ENCODE measurements at places on chromosomes 3 and 15.

DNA sequence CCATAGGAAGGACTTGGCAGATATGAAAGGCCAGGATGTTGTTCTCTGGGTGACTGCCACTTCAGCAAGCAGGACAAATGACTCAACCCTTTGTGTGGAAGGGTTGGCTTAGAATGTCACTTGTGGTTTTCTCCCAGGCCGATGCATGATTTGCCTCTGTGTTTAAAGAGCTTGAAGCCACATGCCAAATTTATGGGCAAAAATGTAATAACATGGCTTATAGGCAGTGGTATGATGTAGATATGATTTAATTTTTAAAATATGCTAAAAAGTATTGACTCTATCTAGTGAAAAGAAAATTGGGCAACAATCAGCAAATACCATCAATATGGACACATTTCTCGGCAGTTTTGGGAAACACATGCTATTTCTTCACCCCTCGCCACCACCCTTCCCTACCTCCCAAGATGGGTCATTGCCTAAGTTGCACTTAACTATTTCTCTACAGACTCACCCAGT is 114.6 kb downstream of the CYP19A1 start:
- no peak for DNase-seq

DNA sequence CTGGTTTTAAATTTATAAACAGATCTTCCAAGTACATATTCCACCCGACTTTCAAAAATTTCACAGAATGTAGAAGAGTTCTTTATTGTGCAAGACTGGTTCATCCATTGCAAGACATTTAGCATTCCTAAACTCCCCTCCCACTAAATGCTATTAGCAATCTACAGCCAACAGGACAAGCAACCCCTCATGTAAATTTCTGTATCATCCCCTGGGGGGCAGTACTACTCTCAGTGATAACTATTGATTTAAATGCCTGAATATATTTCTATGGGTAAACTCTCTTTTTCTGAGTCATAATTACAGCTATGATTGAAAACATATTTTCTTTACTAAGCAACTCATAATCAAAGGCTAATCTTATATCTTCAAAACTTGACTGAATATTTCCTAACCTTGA is 10.7 kb upstream of the SLC15A2 start:
- DNase-seq = no peak

- DNase-seq = peak; percentile 4
These were observed 617.5 kb downstream of the ZPLD1 start for GRCh38 chr3:103052236-103052830.

- no peak for DNase-seq
These were observed 41.7 kb downstream of the GPR176 start for GRCh38 chr15:39878406-39878785.

DNA sequence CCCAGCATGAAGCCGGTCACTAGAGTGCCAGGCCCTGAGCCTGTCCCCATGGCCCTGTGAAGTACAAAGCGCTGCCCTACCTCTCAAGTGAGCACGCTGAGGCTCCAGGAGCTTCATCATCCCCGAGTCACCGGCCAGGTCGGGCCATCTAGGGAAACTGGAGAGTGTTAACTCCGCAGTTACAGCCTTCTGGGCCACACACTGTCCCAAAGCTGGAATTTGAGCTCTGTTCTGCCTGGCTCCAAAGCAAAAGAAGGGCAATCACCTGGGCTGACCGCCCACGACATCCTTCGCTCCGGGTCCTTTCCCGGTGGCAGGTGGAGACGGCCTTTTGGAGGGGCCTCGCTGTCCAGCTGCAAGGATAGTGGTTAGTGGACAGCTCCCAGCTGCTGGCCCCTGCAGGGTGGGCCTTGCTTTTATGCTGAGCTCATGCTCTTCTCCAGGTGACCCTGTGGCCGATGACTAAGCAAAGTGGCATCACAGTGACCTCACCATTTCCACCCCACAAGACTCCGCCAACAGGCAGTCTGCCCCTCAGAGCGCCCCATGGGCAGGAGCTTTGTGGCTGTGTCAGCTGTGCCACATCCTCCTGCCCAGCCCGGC is 3.5 kb upstream of the MUC4 start:
- no peak for DNase-seq

- DNase-seq = no peak
These were observed 36.0 kb upstream of the EOMES start for GRCh38 chr3:27758083-27758482.

DNA sequence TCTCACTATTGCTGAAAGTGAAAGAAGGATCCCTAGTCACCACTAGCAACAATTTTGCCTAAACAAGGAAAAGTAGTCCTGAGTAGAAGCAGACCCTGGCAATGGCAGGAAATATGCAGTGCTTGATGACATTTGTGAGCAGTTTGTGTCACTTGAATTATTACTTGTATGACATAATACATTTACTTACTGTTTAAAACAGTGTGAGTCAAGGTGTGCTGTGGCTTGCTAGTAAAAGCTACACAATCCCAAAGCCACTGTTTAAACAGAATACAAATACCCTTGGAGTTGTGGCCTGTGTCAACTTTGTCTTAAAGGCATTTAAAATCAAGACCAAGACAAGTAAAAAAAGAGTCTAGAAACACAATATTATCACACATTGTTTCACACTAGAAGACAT is 775.4 kb downstream of the ROBO1 start:
- no peak for DNase-seq

DNA sequence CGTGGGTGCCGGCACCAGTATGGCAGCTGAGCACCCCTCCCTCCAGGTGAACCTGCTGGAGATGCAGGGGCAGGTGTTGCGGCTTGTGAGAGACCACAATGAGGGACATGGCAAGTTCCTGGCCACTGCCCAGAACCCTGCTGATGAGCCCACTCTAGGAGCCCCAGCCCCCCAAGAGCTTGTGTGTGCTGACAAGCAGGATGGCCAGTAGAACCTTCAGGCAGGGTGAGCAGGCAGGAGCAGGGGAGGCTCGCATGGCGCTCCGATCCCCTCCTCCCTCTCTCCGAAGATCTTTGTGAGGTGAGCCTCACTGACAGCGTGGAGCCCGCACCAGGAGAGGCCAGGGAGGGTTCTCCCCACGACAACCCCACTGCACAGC is 29.8 kb downstream of the NGRN start:
- peak; percentile 31 for DNase-seq

- DNase-seq = no peak
These were observed 231.2 kb upstream of the ADAMTS9 start for GRCh38 chr3:64918989-64919388.

- no peak for DNase-seq
These were observed 1.1 kb upstream of the CFAP100 start for GRCh38 chr3:126393563-126393962.

DNA sequence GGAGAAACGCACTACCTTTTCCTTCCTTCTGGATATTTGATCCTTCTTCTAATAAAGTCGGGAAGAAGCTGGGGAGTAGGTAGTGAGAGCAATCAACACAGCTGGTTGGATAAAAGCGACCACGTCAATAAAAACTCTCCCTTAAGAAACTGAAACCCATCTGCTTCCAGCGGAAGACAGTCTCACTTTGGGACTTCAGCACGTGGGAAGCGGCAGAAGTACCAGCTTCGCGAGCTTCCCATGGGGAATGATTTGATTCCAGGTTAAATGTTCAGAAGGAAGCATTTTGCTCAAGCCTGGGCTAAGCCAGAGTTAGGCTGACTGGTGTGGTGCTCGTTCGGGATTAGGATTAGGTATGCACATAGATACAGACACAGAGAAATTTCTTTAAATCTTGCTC is 262.3 kb upstream of the LYSMD4 start:
- no peak for DNase-seq

- DNase-seq = no peak
These were observed 65.2 kb downstream of the RARB start for GRCh38 chr3:25493246-25493645.

DNA sequence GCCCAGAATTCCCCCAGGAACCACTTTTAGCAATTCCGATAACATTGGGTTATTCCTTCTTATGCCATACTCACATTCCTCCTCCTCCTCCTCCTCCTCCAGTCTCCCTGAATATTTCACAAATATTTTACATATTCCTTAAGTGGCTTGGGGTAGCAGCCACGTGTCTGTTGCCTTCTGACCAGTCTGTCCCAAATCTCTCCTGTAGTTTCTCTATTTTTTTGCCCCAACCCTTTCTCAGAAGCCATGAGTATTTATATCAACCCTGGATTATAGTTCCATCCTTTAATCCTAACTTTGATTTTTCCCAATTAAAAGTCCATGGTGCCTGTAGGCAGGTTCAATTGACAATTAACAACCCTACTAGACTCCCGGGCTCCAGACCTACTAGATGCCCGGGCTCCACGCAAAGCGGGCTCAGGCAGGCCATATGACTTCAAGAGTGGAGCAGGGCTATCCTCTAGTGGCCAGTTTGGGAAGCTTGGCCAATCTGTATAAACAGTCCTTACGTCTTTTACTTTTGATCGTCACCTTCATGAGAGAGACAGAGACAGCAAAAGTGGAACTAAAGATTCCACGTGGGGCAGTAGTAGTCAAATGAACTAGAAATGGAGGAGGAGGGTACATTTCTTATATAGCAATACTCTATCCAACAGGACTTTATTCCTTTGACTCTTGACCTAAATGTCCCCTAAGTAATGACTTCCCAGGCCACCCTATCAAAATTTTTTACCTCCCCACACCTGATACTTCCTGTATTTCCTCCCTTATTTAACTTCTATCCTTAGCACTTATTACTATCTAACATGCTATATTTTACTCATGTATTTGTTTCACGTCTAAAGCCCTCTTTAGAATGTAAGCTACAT is 69.7 kb downstream of the USF3 start:
- peak; percentile 85 for DNase-seq

- no peak for DNase-seq
These were observed 1.2 kb upstream of the CLSTN2 start for GRCh38 chr3:139933766-139934165.

GRCh38 chr15:38112406-38112805 is 140.2 kb upstream of the SPRED1 start:
- DNase-seq = no peak

DNA sequence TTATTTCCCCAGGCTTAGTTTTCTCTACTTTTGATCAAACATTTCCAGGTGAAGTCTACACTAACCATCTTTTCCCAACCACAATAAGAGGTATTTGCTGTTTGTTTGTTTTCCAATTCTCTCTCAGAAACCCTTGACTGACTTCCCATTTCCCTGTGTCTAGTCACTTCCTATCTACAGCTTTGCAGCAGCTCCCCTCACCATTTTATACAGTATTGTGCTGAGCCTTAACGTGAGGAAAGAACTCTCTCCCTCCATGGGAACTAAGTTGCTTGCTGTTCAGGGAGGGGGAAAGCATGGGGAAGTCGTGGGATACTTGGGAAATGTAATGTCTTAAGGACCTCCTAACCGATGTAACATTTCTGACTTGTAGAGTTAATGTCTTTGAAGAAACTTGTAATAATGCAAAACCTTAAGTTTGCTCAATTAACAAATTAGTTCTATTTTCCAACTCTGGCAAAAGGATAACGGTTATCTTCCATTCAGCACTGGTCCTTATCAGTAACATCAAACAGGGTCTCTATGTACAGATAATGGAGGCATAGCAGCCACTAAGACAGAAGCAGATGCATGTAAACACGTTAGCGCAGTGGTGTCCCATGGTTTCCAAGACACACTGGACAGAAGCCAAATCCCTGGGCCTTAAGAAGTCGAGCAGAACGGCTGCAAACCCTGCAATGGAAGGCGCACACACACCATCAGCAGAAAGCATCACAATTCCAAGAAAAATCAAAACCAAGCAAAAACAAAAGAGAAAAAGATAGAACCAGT is 39.7 kb downstream of the NPTN start:
- DNase-seq = peak; percentile 82

DNA sequence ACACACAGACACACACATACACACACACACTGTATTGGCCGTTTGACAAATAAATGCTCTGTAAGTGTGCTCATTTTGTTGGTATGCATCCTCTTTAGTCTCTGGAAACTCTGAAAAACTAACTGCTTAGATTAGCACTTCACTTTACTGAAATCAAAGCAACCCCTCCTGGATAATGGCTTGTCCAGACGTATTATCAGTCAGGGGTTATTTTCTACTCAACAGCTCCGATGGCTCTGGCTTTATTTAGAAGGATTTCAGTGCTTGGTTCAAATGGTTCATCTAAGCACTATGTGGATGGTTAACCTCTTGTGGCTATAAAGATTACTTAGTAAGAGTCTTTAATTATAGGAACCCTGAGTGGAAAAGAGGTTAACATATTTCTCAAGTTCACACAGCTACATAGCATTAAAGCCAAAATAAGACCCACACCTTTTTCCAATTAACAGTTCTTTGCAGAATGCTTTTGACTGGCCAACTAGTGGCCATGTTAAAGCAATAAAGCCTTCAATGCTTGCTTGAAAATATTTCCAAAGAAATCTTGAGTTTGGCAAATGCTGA is 516.1 kb upstream of the NAALADL2 start:
- DNase-seq = peak; percentile 18

DNA sequence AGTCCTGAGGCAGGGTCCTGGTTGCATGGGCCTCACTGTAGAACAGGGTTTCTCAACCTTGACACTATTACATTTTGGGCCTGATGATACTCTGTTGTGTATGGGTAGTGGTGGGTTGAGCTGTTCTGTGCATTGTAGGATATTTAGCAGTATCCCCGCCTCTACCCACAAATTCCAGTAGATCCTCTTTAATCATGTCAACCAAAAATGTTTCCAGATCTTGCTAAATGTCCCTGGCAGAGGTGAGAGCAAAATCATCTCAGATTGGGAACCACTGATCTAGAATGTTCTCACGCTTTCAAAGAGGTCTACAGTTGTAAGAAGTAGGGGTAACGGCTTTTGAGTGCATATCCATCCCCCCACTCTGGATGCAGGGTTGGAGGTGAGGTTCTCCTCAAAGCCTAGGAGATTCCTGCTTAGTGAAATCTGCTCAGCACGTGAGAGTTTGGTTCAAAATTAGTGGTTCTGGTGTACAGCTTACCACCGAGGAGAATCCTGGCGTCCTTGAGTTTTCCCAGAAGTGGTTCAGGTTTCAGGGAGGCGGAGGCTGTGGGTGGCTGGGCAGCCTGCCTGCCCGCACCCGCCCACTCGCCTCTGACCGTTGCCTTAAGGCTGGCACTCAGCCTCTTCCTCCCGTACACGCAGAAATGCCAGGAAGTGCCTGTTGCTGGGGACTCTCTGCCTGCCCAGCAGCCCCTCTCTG is 5.3 kb downstream of the ACVR2B start:
- peak; percentile 55 for DNase-seq

Data from G401 (cell line).